ENCODE measurements at places on chromosomes 16 and 17.

DNA sequence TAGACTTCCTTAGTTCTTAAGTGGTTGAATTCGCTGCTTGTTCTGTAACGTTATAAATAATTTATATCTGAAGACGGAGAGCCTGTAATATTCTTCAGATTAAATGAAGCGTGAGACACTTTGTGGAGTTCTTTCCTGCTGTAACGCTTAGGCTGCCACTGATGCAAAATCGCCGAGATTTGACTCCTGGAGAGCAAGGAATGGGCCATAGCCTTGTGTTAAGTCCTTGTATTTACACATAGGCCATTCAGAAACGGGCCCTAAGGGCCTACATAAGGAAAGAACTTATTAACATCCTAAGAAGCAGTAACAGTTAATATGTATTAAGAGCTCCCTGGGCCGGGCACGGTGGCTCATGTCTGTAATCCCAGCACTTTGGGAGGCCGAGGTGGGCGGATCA is 936 bp downstream of the EMC6 start:
- DNase-seq, result no peak

- peak; percentile 44 for DNase-seq
Measured at GRCh38 chr17:42819939-42820535, 4.0 kb downstream of the BECN1 start.

DNA sequence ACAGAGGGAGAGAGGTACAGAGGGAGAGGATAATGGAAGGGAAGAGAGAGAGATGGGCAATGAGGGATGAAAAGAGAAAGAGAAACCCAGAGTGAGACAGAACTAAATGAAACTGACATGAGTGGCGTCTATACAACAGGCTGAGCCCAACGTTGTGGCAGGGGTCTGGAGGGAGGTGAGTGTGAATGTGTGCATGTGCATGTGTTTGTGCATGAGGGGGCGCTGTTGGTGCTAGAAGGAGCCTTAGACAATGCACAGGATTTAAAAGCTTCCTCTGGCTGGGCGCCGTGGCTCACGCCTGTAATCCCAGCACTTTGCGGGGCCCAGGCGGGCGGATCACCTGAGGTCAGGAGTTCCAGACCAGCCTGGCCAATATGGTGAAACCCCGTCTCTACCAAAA is 454.8 kb upstream of the CDH11 start:
- DNase-seq, result no peak

- peak; percentile 92 for DNase-seq
Measured at GRCh38 chr17:8151641-8152111, 528 bp downstream of the PER1 start.

GRCh38 chr16:83714286-83714685 is 93.5 kb upstream of the HSBP1 start:
- DNase-seq, result no peak

- no peak for DNase-seq
Measured at GRCh38 chr16:70685061-70685937, 554 bp downstream of the MTSS2 start.

GRCh38 chr17:2172077-2172851 is 117.4 kb downstream of the HIC1 start:
- DNase-seq, result peak; percentile 75

- DNase-seq, result no peak
Measured at GRCh38 chr16:23024044-23024443, 125.2 kb downstream of the USP31 start.

DNA sequence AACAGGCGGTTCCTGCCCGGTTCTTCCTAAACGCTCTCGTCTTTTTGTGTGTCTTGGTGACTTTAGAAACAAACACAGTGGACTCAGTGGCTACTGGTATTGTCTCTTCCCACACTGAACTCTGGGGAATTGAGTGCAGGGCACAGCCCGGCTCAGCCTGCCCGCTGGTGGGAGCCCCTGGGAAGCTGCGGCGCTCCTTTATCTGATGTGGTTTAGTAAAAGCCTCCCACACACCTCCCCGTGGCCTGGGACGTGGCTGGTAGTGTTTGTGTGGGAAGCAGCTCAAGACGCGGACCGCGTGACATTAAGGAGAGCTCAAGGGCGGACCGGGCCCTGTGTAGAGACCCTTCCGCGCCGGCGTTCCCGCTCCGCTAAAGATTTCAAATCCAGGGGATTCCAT is 55.4 kb upstream of the PVALEF start:
- DNase-seq, result no peak

GRCh38 chr17:1475321-1475854 is 17.1 kb downstream of the MYO1C start:
- no peak for DNase-seq

- peak; percentile 10 for DNase-seq
Measured at GRCh38 chr16:88368036-88368435, 14.7 kb upstream of the ZNF469 start.

GRCh38 chr17:75059369-75060345 is 12.6 kb downstream of the KCTD2 start:
- no peak for DNase-seq

- peak; percentile 70 for DNase-seq
Measured at GRCh38 chr16:65315081-65315780, 193.4 kb upstream of the CDH11 start.
